ENCODE measurements at places on chromosomes 5 and 9.

GRCh38 chr9:75979362-75979761 is 88.9 kb downstream of the PCSK5 start:
- no peak for DNase-seq

- no peak for DNase-seq
Observed at GRCh38 chr5:34967540-34967939, 38.2 kb downstream of the DNAJC21 start.

GRCh38 chr9:114633438-114634089 is 22.5 kb downstream of the TMEM268 start:
- DNase-seq, result no peak

DNA sequence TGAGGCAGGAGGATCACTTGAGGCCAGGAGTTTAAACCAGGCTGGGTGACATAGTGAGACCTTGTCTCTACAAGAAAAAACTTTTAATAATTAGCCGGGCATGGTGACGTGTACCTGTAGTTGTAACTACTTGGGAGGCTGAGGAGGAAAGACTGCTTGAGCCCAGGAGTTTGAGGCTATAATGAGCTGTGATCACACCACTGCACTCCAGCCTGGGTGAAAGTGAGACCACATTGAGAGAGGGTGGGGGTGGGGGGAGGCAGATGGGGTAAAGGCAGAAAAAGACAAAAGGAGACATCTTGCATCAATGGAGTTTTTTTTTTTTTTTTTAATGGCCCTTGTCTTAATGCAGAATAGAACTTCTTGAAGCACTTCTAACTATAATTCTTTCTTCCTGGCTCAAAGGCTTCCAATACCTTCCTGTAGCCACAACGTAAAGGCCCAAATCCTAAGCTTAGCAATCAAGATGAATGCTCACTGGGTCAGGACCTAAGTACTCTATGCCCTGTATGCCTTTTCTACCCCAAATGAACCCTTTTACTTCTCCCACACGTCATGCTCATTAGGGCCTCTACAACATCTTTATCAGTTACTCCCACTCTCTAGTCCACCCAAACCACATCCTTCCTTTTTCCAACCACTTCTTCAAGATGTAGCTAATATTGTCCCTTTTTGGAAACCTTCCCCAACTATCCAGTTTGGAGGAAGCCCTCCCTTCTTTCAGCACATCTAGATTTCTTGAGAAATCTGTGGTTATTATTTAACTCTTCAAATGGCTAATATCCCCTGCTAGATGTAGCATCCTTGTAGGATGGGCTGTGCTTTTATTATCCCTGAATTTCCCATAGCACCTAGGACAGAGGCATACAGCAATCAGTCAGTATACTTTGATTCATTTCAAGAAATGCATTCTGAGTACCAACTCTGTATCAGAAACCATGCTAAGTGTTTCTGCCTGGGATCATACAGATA is 40.8 kb downstream of the CSF2 start:
- no peak for DNase-seq

- no peak for DNase-seq
Observed at GRCh38 chr9:31535651-31536050, 848.8 kb upstream of the ACO1 start.

- no peak for DNase-seq
Observed at GRCh38 chr9:2790466-2790865, 53.4 kb downstream of the PUM3 start.

DNA sequence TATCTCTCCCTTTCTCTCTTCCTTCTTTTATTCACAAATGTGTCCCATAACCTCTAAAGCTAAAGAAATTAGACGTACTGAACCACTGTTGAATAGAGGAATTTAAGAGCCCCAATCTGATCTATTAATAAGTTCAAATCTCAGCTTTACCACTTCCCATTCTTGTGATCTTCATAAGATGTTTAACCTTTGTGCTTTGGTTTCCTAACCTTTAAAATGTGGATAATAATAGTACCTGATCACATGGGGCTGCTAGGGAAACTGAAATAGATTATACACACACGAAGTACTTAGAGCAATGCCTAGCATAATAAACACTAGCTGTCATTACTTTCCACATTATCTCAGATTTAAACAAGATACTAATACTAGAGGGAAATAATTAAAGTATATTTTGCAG is 324.3 kb upstream of the SEMA6A start:
- no peak for DNase-seq

DNA sequence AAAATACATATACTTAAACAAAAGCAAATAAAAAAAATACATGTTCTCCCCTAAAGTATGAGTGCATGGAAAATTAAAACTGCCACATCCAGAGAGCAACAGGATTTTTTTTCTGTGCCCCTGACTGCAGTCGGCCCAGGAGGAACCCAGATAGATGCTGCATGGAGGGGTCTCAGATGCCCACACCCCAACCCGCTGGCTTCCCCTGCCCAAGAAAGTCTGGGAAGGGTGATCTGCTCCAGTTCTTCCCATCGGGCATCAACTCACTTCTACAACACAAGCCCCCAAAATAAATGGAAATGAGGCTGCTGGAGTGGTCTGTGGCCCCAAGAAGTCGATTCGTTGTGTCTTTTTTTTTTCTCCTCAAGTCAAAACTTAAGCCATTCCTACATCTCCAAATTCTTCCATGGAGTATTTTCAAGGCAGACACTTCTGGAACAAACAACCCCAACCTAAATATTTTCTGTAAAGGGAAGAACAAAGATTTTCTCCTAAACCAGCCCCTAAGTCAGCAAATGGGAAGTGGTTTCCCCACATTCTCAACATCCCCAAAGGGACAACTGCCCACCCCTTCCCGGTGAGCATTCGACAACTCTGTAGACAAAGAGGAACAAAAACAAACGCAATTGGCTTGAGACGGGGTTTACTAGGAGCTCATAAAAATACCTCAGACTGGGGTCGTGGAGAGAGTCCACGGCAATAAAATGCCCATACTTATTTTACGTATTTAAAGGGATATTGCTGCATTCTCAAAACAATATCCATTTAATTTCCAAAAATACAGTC is 46.7 kb downstream of the ROR2 start:
- DNase-seq, result no peak

GRCh38 chr9:75962013-75962661 is 71.7 kb downstream of the PCSK5 start:
- no peak for DNase-seq

GRCh38 chr9:7984203-7984602 is 184.6 kb upstream of the DMAC1 start:
- no peak for DNase-seq

GRCh38 chr5:14726066-14726838 is 61.7 kb downstream of the OTULIN start:
- no peak for DNase-seq

DNA sequence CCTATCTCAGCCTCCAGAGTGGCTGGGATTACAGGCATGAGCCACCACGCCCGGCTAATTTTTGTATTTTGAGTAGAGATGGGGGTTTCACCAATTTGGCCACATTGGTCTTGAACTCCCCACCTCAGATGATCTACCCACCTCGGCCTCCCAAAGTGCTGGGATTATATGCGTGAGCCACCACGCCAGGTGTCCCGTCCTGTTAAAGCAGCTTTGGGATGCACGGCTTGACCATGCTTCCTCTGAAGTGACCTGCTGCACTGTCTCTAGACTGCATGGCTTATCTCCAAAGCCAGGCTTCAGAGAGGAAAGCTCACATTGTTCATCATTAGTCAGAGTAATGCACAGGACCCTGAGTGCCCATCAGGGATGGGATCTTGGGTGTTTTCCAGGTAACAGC is 45.4 kb downstream of the SEMA4D start:
- DNase-seq, result no peak

- no peak for DNase-seq
Observed at GRCh38 chr9:72703574-72703973, 182.2 kb downstream of the TMC1 start.

- DNase-seq, result no peak
Observed at GRCh38 chr9:95218773-95219172, 98.7 kb downstream of the FANCC start.

DNA sequence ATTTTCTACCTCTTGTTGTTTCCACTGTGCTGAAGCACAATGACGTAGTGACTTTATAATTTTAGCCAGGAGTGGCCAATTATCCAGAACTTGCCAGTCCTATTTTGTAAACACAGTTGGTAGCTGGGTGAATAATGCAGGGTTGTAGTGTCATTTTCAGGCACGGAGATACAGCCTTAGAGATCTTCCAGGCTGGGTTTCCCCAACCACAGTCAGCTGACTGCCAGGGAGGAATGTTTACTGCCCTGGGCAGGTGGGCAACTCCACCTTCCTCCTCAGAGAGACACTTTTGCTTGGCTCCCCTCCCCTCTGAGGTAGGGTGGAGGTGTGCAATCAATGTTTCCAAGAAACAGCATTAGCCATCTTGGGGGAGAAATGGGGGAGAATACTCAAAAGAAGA is 228.1 kb upstream of the NR4A3 start:
- no peak for DNase-seq

- no peak for DNase-seq
Observed at GRCh38 chr9:82436475-82436874, 447.9 kb downstream of the SPATA31D1 start.

GRCh38 chr5:171598641-171599152 is 179.2 kb downstream of the FGF18 start:
- no peak for DNase-seq

- no peak for DNase-seq
Observed at GRCh38 chr5:170296036-170296934, 1.3 kb downstream of the LCP2 start.

DNA sequence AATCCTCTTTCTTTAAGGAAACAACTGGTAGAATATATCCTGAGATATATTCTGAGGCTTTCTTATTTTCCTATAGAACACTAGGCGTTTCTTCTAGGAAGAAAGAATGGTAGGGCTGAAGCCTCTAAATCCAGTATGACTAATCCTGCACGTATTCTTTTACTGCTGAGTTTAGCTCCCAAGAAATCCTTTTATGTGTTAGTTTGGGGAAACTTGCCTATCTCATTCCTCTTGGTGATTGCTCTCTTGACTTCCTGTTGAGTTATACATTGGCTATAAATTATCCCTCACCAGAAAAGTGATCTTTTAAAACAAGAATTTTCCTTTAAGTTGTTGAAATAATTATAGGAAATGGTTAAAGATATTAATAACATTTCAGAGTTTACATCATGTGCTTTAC is 422.9 kb downstream of the TMEM161B start:
- DNase-seq, result peak; percentile 58

GRCh38 chr5:61202213-61202612 is 39.9 kb upstream of the SMIM15 start:
- DNase-seq, result no peak

GRCh38 chr9:109297899-109298298 is 23.0 kb downstream of the EPB41L4B start:
- DNase-seq, result no peak

- DNase-seq, result no peak
Observed at GRCh38 chr9:5052838-5053237, 67.8 kb downstream of the JAK2 start.
